Fibroblast of the conjunctiva (primary cell): ENCODE measurements at places on chromosomes 11 and 22.

DNA sequence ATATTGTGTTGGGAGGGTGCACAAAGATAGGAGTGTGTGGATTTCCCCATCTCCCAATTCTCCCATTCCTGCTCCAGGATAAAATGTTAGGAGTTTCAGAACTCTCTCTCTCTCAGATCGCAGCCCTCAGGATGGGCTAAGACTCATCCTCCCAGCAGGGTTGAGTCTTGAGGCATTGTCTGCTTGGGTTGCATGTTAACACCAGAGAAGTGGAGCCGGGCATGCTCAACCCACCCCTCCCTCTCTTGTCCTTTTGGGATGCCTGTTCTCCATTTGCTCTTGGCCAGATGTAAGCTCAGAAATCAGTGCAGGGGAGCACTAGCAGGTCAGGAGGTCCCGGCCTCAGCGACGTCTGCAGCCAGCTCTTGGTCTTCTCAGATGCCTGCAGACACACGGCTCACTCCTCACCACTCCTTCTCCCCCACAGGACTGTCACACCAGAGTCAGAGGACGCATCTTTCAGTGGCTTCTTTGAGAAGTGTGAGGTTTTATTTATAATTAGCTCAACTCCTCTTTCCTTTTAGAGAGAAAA lies 1456.5 kb downstream of the TBC1D22A start:
- DNase-seq = no peak

DNA sequence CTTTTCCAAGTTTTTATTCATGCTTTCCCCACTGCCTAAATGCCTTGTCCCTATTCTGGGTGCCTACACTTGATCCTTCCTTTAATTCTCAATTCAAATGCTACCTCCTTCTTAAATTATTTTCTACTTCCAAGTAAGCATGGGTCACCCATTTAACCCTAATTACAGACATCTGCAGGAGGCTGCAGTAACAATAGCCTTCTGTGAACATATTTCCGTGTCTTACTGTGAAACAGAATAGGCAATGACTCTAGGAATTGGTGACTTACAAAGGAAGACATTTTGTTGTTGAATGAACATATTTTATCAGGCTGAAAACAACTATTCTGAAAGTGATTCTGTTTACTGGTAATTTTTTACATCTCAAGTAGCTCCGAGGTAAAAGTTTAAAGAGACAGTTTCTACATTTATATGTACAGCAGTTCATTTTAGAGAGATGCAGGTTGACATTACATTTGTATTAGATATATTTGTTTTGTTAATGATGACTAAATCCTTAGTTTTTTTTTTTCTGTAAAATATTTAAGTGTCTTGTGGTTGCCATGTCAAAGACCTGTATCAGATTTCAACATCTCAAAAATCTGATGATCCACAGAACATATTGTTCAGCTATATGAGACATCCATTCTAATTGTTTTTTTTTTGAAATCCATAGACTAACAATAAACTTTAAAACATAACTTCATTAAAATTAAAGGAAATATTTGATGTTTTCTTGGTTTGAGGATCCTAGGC lies 316.8 kb downstream of the CASP12 start:
- peak; percentile 31 for DNase-seq

DNA sequence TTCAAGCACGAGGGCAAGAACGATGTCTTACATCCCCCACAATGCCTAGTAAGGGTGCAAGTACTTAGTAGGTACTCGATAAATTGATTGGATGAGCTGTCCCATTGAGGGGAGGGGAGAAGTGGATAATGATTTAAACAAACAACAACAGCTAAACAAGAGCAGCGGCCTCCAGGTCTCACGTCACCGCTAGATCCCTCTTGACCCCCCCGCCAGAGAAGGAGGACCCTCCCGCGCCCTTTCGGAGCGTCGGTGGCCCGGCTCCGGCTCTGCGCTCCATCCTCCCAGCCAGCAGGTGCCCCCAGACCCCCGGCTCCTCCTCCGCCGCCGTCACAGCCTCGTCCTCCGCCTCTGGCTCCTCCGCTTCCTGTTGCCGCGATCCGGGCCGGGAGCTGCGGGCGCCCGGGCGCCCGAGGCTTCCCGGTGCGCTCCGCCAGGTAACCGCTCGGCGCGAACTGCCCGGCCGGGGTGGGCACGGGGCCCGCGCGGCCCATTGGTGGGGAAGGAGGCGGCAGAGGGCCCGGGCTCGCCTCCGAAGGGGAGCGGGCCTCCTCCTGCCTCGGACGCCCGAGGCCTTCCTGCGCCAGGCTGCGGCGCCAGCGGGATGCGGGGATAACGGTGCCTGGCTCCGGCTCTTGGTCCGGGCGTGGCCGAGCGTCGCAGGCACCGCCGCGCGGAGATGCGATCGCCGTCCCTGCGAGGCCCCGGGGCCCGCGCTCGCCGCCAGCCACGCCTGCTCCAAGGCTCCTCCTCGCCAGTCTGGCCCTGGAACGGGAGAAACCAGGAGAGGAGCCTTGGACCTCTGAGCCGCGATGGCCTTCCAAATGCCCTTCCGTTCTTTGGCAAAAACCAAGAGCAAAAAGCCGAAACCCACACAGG lies at the start of gene TLCD5:
TSS of gene TLCD5 (plus strand) at position 368 of the 879 bp plus-strand sequence. CDS start 2,143 bp downstream, outside the sequence.
- DNase-seq = no peak

GRCh38 chr11:68798221-68798813 lies 43.4 kb downstream of the CPT1A start:
- DNase-seq = no peak

DNA sequence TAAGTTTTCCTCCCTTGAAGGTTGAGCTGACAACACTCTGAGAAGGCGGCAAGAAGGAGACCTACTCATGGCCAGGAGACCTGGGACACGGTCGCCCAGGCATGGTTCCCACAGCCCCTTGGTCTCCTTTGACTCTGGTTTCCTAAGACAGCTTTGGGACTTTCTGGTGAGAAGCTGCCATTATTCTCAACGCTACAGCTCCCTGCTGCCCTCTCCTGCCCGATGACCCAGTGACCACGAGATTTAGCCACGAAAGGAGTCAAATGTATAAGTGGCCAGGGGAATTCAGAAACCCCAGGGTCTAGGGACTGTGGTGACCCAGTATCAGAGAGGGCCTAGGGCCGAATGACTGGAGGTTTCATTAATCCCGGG lies 699 bp upstream of the SDF2L1 start:
- DNase-seq = no peak

- DNase-seq = no peak
Measured at GRCh38 chr22:35425971-35426800, 26.2 kb downstream of the MCM5 start.

GRCh38 chr22:31346733-31347250 lies 646 bp upstream of the PATZ1 start:
- peak; percentile 16 for DNase-seq

- no peak for DNase-seq
Measured at GRCh38 chr22:35619336-35620094, 2.4 kb upstream of the MB start.

DNA sequence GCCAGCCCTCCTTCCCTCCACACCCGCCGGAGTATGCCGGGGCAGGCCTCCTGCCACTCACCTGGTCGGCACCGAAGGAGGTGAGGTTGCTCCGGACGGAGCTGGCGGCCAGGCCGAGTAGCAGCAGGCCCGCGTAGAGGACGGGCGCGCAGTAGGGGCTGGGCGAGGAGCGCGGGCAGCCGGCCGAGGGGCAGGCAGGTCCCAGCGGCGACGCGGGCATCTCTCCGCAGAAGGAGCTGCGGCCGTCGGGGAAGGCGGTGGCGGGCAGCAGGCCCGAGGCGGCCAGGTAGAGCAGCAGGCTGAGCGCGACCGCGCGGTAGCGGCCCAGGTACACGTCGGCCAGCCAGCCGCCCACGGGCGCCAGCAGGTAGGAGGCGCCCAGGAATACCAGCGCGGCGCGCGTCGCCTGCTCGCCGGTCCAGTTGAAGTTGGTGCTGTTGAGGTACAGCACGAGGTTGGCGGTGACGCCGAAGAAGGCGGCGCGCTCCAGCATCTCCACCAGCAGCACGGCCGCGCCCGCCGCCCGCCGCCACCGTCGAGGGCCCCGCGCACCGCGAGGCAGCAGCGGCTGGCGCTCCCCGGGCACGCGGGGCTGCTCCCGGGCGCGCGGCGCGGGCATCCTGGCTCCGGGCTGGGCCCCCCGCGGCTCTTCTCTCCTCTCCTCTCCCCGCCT lies 907 bp downstream of the SLC15A3 start:
- DNase-seq = no peak
